ENCODE measurements at places on chromosomes 1 and 21. TPM values are rescaled to one million over a fixed set of nuclear protein-coding genes. Genes with fewer than 3 reads are reported as not detected.

- H3K4me3 ChIP-seq = no peak overlapping the region
- H3K4me1 ChIP-seq = no peaks in the 10 kb centered on the region
- H3K36me3 ChIP-seq = no peaks in the 10 kb centered on the region
- H3K27me3 ChIP-seq = no peaks in the 10 kb centered on the region
These were observed 2.5 kb downstream of the TGFBR3 start for GRCh38 chr1:91883470-91883869.

DNA sequence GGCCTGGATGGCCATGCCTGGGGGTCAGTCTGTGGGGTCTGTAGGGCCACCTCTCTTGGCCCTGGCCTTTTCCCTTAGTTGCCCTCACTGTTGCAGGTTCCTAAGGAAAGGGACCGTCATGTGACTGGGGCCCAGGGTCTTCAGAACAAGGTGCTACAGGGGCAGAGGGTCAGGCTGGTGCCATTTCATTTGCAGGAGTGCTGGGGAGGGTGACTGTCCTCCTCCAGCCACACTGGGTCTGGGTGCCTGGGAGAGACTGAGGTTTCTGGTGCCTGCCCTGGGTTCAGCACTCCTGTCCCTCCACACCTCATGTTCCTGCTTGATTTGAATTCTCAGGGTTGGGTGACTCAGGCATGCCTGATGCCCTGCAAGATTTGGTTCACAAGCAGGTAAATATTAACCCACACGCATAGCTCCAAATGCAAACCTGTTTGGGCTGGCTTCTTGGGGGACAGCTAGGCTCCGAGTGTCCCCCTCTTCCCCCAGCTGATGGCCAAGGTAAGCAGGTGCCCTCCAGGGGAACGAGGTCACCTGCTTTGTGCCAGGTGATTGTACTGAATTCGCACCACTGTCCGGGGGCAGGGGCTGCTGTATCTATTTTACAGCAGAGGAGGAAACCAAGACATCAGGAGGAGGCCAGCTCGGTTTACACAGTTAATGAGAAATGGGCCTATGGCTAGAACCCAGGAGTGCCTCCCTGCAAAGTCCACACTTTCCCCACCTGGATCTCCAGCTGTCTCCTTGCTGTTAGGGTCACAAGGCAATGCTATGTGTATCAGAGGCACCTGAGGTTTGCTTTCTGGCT, 20.3 kb downstream of the ARHGEF10L start:
- no peak for DNase-seq
- H3K27me3 ChIP-seq = no peaks in the 10 kb centered on the region
- H3K4me3 ChIP-seq = no peak overlapping the region
- H3K4me1 ChIP-seq = peaks cover 3% of the 10 kb centered on the region
- H3K36me3 ChIP-seq = no peaks in the 10 kb centered on the region
- peak overlapping the region; percentile 88 for H3K27ac ChIP-seq

HCRTR1 gene
- 0.42 TPM for total RNA-seq

- no peak overlapping the region for H3K4me3 ChIP-seq
- DNase-seq = no peak
- H3K27me3 ChIP-seq = no peaks in the 10 kb centered on the region
- no peak overlapping the region for H3K27ac ChIP-seq
These were observed 52.5 kb downstream of the ANGPTL1 start for GRCh38 chr1:178818416-178818815.

BRDT gene
- total RNA-seq = not detected

KRTAP11-1 gene
- total RNA-seq = not detected

GRCh38 chr1:10399444-10399941, 629 bp downstream of the PGD start:
- no peak overlapping the region for H3K27ac ChIP-seq
- peaks cover under 1% of the 10 kb centered on the region for H3K36me3 ChIP-seq
- no peaks in the 10 kb centered on the region for H3K4me1 ChIP-seq
- H3K4me3 ChIP-seq = peak overlapping the region; percentile 85
- H3K27me3 ChIP-seq = no peaks in the 10 kb centered on the region

- H3K4me1 ChIP-seq = no peaks in the 10 kb centered on the region
- no peak overlapping the region for H3K27ac ChIP-seq
- no peak overlapping the region for H3K4me3 ChIP-seq
- H3K36me3 ChIP-seq = no peaks in the 10 kb centered on the region
These were observed 27.4 kb upstream of the VAV3 start for GRCh38 chr1:107992347-107992746.

GRCh38 chr1:94927405-94928175, 680 bp upstream of the CNN3 start:
- H3K27ac ChIP-seq = peak overlapping the region; percentile 89
- peaks cover 8% of the 10 kb centered on the region for H3K4me1 ChIP-seq
- DNase-seq = no peak
- H3K4me3 ChIP-seq = peak overlapping the region; percentile 77
- no peaks in the 10 kb centered on the region for H3K36me3 ChIP-seq

- no peaks in the 10 kb centered on the region for H3K4me1 ChIP-seq
- H3K4me3 ChIP-seq = no peak overlapping the region
- H3K27ac ChIP-seq = no peak overlapping the region
- H3K36me3 ChIP-seq = no peaks in the 10 kb centered on the region
- no peak for DNase-seq
- H3K27me3 ChIP-seq = no peaks in the 10 kb centered on the region
These were observed 24.8 kb upstream of the KCNE1 start for GRCh38 chr21:34536820-34537219.

- no peaks in the 10 kb centered on the region for H3K36me3 ChIP-seq
- H3K4me1 ChIP-seq = no peaks in the 10 kb centered on the region
- no peak overlapping the region for H3K4me3 ChIP-seq
- no peaks in the 10 kb centered on the region for H3K27me3 ChIP-seq
These were observed 128.1 kb downstream of the MRPS6 start for GRCh38 chr21:34201481-34201858.

MX2 gene
- 21.5 TPM for total RNA-seq

TTC39A gene
- 3.6 TPM for total RNA-seq

DNA sequence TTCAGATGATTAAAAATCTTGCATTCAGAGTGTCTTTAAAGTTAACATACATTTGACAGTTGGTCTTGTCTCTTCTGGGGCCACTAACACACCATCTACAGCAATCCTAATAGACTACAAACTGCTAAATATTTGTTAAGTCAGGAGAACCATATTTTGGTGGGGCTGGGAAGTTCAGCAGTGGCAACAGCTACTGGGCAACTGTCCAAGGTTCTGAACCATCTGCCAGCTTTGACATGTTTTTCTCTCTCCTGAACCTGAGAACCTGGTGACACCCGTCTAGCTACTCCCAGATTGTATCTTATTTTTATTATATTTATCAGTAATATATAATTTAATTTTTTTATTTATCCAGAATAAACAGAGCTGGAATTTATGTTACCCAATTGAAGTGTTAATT, 199.0 kb upstream of the DPYD start:
- no peak overlapping the region for H3K4me3 ChIP-seq
- H3K36me3 ChIP-seq = no peaks in the 10 kb centered on the region
- no peaks in the 10 kb centered on the region for H3K27me3 ChIP-seq
- H3K4me1 ChIP-seq = no peaks in the 10 kb centered on the region
- H3K27ac ChIP-seq = no peak overlapping the region
- DNase-seq = no peak

DNA sequence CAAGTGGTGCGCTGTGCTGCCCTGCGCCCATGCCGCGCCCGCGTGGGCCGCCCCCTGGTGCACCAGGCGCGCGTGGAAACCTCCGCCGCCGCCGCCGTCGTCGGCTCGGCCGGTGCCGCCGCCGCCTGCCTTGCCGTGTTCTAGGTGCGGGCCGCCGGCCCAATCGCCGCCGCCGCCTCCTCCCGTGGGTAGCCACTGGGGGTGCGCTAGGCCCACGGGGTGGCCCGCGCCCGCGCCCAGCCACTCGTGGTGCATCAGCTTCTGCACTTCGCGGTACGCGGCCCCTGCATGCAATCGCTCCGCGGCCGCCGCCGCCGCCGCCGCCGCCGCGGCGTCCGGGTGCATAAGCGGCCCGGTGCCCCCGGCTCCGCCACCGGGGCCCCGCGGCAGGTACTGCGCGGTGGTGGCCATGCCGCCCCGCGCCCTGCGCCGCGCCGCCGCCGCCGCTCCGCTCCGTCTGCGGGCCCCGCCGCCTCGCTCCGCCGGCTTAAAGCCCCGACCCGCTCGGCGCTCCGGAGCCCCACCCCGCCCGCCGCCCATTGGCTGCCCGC, at the start of gene POU3F1:
TSS of gene POU3F1 (minus strand) at position 461 of the 551 bp plus-strand sequence. CDS start at position 411, 50 bp downstream.
- no peaks in the 10 kb centered on the region for H3K27me3 ChIP-seq
- no peaks in the 10 kb centered on the region for H3K36me3 ChIP-seq
- H3K4me1 ChIP-seq = no peaks in the 10 kb centered on the region
- peak within 1 kb of the TSS; percentile 40 for H3K4me3 ChIP-seq

- no peaks in the 10 kb centered on the region for H3K4me1 ChIP-seq
- no peak overlapping the region for H3K4me3 ChIP-seq
- DNase-seq = no peak
- H3K27ac ChIP-seq = no peak overlapping the region
- no peaks in the 10 kb centered on the region for H3K27me3 ChIP-seq
These were observed 129.9 kb upstream of the ZNF644 start for GRCh38 chr1:91151702-91152101.

DNA sequence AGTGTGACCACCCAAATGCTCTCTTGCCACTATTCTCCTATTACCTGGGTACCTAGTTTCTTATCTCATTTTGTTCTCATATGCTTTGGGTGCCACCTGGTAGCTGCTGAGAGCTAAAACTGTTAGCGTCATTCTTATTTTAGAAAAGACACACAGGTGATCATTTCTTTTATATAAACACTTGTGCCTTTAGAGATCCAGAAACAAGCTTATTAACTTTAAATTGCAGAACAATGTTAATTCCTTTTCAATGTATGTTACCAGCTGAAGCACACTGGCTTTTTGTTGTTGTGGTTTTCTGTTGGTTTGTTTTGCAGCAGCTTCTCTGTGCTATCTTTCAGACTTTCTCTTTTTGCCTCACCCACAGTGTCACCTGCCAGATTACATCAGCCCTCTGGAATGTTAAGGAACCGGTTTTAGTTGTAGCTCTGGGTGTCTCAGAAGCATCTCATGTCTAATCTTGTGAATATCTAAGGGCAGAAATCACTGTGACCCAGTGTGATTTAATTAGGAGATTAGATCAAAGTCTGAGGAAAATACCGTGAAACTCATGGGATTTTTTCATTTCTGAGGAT, 43.4 kb upstream of the SLC19A2 start:
- H3K27me3 ChIP-seq = no peaks in the 10 kb centered on the region
- H3K4me3 ChIP-seq = no peak overlapping the region
- H3K27ac ChIP-seq = no peak overlapping the region

DNA sequence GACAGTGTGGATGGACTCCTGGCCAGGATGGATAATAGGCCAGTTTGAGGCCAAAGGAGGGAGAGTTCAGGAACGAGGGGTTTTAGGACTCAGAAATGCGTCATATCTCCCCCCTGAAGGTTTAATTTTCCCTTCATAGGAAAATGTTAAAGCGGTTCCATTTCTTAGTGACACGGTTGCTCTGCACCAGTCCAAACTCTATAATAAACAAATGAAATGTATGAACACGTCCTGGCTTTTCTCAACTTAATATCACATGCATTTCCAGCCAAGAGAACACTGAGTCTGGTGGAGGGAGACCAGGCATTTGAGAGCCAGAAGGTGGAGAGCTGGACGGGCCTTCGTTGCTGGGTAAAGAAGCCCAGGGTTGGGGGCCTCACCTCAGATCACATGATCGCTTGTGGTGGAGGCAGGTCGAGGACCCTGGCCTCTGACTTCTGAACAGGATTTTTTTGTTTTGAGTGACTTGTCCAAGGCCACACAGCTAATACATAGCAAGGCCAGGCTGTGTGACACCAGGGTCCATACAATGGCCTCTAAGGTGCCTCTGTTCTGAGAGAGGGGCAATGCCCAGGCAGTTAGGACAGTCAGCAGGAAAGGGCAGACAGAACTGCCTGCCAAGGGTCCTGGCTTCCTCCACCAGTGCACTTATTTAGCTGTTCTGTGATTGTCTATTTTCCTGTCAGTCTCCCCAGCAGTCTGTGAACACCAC, 11.4 kb downstream of the SLC1A7 start:
- DNase-seq = no peak
- no peaks in the 10 kb centered on the region for H3K4me1 ChIP-seq
- no peaks in the 10 kb centered on the region for H3K36me3 ChIP-seq
- no peak overlapping the region for H3K4me3 ChIP-seq

GRCh38 chr1:156659661-156659987, 17.6 kb downstream of the NES start:
- H3K4me3 ChIP-seq = no peak overlapping the region
- no peaks in the 10 kb centered on the region for H3K4me1 ChIP-seq
- no peak for DNase-seq
- H3K36me3 ChIP-seq = no peaks in the 10 kb centered on the region
- H3K27me3 ChIP-seq = no peaks in the 10 kb centered on the region
- H3K27ac ChIP-seq = peak overlapping the region; percentile 73

C4BPA gene
- 0.33 TPM for total RNA-seq

- H3K36me3 ChIP-seq = no peaks in the 10 kb centered on the region
- no peaks in the 10 kb centered on the region for H3K4me1 ChIP-seq
- no peak overlapping the region for H3K4me3 ChIP-seq
These were observed 144.4 kb upstream of the ZNF644 start for GRCh38 chr1:91166106-91166712.

- DNase-seq = no peak
- no peaks in the 10 kb centered on the region for H3K36me3 ChIP-seq
- H3K27me3 ChIP-seq = no peaks in the 10 kb centered on the region
- H3K4me1 ChIP-seq = no peaks in the 10 kb centered on the region
These were observed 6.9 kb upstream of the LRP8 start for GRCh38 chr1:53334781-53335180.

DNA sequence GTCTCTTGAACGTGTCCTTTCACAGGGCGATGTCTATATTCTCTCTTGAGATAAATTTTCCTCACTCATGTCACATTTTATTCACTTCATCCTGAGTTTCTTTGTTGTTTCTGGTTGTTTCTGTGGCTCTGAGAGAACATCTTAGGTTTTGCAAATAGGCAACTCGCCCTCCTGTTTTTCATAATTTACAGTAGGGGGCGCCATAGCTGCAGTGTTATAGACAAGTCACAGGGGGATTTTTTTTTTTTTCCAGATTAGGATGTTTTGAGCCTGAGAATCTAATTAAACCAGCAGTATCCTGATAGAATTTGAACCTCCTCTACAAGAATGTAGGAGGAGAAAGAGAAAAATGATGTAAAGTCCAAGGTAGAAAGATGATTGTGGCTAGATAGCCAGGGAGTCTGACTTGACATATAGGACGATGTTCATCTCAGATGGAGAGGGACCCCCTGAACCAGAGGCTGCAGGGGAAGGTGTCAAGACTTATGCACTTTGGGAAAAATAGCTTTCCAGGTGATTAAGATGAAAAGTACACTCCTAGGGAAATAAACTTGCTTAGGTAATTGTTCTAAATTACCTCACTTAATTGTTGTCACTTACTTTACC, 76.3 kb downstream of the ZP4 start:
- no peaks in the 10 kb centered on the region for H3K36me3 ChIP-seq
- H3K27me3 ChIP-seq = no peaks in the 10 kb centered on the region
- peaks cover 8% of the 10 kb centered on the region for H3K4me1 ChIP-seq
- H3K27ac ChIP-seq = no peak overlapping the region
- DNase-seq = no peak

Data from aorta (tissue), 5 donors.